ENCODE measurements at places on chromosomes 4 and X.

GRCh38 chr4:2761035-2761923 lies 5.1 kb upstream of the TNIP2 start:
- DNase-seq, result no peak

DNA sequence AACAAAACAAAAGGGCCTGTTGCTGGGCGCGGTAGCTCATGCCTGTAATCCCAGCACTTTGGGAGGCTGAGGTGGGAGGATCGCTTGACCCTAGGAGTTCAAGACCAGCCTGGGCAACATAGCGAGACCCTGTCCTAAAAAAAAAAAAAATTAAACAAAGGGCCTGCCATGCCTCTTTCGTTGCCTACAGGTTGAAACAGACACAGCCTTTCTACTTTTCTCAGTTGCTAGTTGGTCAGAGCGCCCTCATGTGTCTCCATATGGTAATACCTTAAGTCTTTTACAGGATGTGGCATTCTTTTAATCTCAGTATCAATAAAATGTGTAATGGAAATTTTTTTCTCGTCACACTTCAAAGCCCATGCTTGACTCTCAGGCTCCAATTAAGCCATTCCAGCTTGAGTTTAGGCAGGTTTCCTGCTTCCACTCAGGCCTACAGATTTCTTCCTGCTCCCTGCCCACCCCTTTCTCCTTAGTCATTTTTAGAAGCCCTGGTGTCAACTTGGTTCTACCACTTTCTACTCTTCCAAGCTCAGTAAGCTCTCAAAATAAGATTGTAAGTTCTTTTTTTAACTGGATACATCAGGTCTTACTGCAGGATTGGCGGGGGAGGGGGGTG lies 4.6 kb upstream of the SOWAHD start:
- no peak for DNase-seq

GRCh38 chr4:104574371-104574770 lies 79.7 kb upstream of the CXXC4 start:
- DNase-seq, result no peak

- no peak for DNase-seq
Measured at GRCh38 chr4:138311771-138312535, 69.8 kb upstream of the SLC7A11 start.

DNA sequence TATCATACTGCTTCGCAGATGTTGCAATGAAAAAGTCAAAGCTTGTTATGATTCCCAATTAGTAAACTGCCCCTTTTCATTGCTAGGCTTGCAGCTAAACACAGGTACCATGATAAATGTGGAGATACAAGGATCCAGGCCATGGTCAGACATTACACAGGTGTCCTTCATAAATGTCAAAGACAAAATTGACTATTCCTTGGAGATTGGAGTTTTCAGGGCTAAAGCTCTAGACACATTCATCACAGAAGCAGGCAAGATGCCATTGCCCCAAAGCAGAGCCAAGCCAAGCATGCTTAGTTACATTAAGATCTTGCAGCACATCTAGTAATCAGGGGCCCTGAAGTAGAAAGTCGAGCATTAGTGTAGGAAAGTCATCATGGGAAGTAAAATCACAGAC lies 111.3 kb upstream of the INTU start:
- no peak for DNase-seq

All from ovary (tissue), 10 donors.